ENCODE measurements at places on chromosomes 7 and 10. TPM values are rescaled to one million over a fixed set of nuclear protein-coding genes. Genes with fewer than 3 reads are reported as not detected.

DNA sequence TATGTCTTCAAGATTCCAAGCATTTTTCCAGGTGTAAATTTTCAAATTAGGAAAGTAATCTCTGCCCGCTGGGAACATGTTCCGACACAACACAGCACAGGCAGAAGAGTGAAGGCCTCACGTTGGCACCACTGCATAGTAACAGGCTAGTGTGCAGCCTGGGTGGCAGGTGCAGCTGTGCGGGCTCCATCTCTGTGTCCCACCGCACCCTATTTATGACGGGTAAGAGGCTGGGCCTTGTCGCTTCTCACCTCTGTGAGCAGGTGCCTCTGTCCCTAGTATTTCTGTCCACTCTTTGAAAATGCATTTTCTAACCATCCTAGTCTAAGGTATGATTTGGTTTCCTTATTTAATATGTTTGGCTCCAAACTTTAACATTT lies 24.1 kb downstream of the VIPR2 start:
- no peak for DNase-seq

- no peak for DNase-seq
Observed at GRCh38 chr10:113049881-113050280, 99.8 kb downstream of the TCF7L2 start.

DNA sequence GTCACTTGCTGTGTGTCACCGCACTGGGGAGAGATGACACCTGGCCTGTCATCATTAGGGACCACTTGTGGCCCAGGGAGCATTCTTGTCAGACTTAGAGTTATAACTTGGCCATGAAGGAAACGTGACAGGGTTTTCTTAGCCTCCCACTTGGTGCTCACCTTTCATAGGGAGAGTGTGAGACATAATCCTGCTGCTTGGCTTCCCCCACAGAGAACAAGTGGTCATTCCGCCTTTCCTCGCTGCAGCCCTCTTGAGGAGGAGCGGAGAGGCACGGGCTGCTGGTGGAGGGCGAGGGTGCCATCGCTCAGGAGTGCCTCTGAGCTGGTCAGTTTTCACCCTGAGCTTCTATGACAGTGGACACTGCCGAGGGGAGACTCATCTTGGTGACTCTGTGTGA lies 125.0 kb upstream of the GJD4 start:
- no peak for DNase-seq

DNA sequence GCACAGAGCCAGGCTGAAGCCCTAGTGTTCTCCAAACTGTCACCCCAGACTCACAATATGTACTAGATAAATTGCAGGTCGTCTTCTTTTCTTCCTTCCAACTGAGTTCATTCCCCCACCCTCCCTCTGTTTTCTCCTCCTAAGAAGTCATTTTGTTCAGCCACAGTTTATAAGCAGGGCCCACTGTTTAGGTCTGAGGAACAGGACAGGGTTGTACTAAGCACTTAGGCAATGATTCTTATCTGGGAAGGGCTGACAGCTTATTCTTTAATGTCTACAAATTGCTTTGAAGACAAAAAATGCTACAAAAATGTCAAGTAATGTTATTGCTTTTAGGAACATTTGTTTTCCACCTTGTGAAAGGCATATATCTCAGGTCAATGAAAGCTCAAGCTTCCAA lies 59.1 kb downstream of the CDC123 start:
- no peak for DNase-seq

GRCh38 chr7:151083071-151083823 lies at the start of gene TMUB1:
TSS of gene TMUB1 (minus strand) at chr7:151083493. CDS start at chr7:151082563, 930 bp downstream.
- DNase-seq: no peak

DNA sequence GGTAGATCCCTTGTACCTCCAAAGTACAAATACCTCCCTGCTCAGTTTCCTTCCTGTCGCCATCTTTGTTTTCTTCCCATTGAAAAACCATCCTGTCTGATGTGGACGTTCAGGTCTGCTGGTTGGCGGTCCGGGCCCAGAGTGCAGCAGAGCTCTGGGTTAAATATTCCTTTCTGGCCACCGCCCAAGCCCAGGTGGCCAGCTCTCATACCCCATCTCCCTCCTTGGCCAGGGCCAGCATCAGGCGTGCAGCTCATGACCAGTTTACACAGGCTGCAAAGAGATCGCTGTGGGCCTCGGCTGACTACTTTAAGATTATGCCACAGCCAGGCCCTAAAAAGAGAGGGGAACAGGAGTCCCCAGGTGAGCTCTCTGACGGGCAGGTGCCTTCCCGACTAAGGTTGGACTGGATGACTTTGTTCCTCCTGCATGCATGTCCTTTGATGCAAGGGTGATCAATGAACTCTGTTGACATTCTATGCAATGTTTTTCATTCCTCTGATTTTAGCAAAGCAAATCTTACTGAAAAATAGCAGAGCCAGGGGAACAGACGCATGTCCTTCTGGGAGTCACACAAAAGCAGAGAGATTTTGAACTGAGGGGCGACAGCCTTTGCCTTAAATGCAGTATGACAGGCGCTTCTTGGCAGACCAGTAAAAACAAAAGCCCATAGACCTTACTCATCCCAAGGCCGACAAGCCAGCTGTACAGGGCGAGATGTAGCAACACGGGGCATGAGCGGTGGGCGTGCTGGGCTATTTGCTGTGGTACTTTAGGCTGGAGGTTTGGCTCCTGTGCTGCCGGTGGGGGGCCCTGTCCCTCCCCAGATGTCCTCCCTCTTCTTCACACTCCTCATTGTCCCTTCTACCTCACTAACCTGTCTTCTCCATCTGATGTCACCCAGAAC lies 33.3 kb upstream of the SH2B2 start:
- no peak for DNase-seq

DNA sequence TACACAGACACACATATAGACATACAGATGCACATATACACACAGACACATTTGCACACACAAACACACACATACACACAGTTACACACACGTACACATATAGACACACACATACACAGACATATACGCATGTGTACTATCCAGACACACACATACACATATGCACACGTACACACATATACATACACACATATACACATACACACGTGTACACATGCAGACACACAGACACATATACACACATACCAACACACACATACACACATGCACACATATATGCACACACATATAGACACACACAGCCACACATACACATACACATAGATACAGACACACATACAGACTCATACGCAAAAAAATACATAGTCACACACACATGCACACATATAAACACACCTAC lies 184.2 kb downstream of the PFKFB3 start:
- DNase-seq: no peak

PSMG3 gene
- total RNA-seq: 30.3 TPM

GRCh38 chr7:149147072-149147751 lies at the start of gene ZNF398:
TSS of gene ZNF398 (plus strand) at chr7:149147453. CDS start at chr7:149147743, 290 bp downstream.
- DNase-seq: peak; percentile 66

- peak; percentile 47 for DNase-seq
Observed at GRCh38 chr10:59362959-59363381, 621 bp upstream of the FAM13C start.

RUFY2 gene
- 21.7 TPM for total RNA-seq

GRCh38 chr10:125125951-125126735 lies 34.2 kb downstream of the CTBP2 start:
- no peak for DNase-seq

DNA sequence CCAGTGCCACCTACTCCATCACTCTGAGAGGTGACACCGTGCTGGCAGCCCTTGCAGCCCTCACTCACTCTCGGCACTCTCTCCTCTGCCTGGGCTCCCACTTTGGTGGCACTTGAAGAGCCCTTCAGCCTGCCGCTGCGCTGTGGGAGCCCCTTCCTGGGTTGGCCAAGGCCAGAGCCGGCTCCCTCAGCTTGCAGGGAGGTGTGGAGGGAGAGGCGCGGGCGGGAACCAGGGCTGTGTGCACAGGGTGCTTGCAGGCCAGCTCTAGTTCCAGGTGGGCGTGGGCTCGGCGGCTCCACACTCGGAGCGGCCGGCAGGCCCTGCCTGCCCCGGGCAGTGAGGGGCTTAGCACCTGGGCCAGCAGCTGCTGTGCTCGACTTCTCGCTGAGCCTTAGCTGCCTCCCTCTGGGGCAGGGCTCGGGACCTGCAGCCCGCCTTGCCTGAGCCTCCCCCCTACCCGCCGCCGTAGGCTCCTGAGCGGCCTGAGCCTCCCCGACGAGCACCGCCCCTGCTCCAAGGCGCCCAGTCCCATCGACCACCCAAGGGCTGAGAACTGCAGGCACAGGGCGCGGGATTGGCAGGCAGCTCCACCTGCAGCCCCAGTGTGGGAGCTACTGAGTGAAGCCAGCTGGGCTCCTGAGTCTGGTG lies 48.7 kb upstream of the SLC35G1 start:
- no peak for DNase-seq

GRID2IP gene
- total RNA-seq: 0.07 TPM

Measured in astrocyte (in vitro differentiated cells and primary cell).